GDM1 (cell line): ENCODE measurements at places on chromosomes 4 and X.

- no peak for DNase-seq
These were observed 43.3 kb upstream of the STAG2 start for GRCh38 chrX:123918106-123918721.

DNA sequence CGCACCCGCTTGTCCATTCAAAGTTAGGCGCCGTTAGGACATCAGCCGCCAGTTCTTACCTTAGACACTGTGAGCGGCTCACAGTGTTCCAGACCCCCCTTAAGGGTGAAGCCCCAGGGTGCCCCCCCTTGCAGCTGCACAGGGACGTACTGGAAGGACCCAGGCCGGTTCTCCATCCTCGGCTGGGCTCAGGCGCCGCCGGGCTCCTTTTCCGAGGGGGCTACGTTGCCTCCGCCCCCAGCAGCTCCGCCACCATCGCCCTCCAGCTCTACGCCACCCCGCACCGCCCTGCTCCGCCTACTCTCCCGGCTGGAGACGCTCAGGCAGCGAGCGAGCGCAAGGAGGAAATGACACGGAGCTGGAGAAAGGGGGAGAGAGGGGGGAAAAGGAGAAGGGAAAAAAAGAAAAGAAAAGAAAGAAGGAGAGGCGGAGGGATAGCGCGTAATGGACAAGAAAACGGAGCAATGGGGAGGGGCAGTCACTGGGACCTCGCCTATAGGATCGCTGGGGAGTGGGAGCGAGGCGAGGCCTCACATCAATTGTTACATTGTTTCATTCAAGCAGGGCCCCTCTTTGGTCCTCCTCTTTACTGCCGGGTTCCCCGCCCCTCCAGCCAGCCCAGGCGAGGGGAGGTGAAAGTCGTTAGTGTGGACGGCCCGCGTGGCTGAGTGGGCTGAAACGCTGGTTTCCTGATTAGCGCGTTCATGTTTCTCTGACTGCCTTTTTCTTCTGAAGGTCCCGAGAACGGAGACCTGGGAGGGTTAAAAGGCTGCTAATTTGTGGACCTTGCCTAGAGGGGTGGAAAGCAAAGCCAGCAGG lies at the start of gene SHROOM4:
Gene SHROOM4 (minus strand): TSS at position 352 of the 819 bp plus-strand sequence. CDS start 176 bp downstream, at position 176.
- no peak for DNase-seq

DNA sequence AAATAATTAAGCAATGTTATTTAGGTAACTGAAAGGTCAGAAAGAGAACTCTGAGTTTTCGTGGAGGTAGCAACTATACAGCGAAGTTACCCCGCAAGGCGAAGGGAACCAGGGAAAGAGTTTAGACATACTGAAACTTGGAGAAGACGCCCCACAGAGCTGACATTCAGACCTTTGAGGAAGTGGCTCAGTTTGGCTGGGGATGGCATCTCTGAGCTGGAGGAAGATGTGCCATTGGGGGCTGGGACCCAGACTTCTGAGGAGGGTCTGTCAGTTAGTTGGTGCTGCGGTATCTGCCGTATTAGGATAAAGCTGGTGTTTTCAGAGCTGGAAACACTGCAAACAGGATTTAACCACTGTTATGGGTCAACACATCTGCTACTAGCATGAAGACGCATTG lies 156.6 kb downstream of the ANKRD50 start:
- DNase-seq: no peak

- no peak for DNase-seq
These were observed 688 bp upstream of the EVC start for GRCh38 chr4:5710065-5710960.

GRCh38 chr4:89365776-89366175 lies 58.2 kb upstream of the GPRIN3 start:
- DNase-seq: no peak

- DNase-seq: no peak
These were observed 134.2 kb downstream of the SPOCK3 start for GRCh38 chr4:167100120-167100519.

DNA sequence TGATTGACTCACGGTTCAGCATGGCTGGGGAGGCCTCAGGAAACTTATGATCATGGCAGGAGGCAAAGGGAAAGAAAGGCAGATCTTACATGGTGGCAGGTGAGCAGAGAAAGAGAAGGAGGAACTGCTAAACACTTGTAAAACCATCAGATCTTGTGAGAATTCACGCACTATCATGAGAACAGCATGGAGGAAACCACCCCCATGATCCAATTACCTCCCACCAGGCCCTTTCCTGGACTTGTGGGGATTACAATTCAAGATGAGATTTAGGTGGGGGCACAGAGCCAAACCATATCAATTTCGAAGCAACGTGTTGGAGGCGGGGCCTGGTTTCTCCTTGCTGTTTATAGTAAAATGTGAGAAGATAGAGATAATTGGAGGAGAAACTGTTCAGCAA lies 167.4 kb downstream of the GABRB1 start:
- DNase-seq: no peak

DNA sequence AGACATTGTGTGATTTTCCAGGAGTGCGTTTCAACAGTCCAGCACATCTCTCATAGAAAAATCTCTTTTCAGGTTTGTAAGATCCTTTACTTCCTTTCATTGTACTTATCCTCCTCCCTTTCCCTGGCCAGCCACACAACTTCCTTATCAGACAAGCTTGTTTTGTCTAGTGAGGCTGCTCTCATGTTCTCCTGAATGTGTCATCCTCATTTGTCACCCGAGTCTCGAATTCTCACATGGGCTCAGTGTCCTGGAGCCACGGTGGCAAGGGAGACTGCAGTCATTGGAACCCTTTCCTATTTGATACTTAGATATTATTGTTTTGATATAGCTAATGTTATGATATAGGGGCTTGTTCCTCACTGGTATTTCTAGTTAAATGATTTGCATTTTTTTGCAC lies 16.9 kb downstream of the SYNPO2 start:
- DNase-seq: no peak

DNA sequence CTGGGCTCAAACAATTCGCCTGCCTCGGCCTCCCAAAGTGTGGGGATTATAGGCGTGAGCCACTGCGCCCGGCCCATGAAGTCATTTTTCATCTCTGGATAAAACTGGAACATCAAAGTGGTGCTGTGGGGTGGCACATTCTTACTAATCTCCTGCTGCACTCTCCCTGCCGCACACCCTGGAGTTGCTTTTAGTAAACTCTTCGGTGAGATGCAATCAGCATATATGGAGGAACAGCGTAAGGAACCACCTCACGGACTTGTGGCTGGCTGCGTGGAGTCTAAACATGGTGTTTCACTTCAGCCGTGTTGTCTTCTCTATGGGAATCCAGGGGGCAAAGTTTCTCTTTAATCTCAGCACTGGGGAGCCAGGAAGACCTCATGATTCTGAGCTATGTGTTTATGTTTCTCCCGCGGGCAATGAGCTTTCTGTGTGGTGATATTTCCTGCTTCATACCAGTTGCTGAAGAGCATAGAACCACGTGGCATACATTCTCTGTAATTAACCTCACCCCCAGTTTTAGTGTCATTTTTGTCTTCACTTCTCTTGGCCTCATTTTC lies 2.1 kb upstream of the RHOH start:
- DNase-seq: no peak

- DNase-seq: no peak
These were observed 153.0 kb upstream of the RPS6KA6 start for GRCh38 chrX:84340968-84341367.

DNA sequence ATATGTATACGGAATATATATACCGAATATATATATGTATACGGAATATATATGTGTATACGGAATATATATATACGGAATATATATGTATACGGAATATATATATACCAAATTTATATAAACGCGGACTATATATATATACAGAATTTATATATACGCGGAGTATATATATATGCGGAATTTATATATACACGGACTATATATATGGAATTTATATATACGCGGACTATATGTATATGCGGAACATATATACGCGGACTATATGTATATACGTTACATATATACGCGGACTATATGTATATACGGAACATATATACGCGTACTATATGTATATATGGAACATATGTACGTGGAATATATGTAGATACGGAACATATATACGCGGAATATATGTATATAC lies 78.6 kb downstream of the ARHGAP36 start:
- no peak for DNase-seq
